Stomach (tissue), 19 donors: ENCODE measurements at places on chromosomes 7 and 10. TPM values are rescaled to one million over a fixed set of nuclear protein-coding genes. Genes with fewer than 3 reads are reported as not detected.
A peak's percentile ranks its signal among the peaks of the same experiment; 100 is the strongest.

OR2A1 gene
- total RNA-seq = not detected

TRIL gene
- total RNA-seq = 7.5 TPM

MEIG1 gene
- total RNA-seq = not detected

GTF2IRD1 gene
- total RNA-seq = 11.0 TPM

NRG3 gene
- 2.5 TPM for total RNA-seq

GRCh38 chr10:96585736-96586418 is 935 bp downstream of the TM9SF3 start:
- DNase-seq = no peak

- DNase-seq = peak; percentile 12
These were observed 649.6 kb downstream of the TNS3 start for GRCh38 chr7:46932306-46932675.

DNA sequence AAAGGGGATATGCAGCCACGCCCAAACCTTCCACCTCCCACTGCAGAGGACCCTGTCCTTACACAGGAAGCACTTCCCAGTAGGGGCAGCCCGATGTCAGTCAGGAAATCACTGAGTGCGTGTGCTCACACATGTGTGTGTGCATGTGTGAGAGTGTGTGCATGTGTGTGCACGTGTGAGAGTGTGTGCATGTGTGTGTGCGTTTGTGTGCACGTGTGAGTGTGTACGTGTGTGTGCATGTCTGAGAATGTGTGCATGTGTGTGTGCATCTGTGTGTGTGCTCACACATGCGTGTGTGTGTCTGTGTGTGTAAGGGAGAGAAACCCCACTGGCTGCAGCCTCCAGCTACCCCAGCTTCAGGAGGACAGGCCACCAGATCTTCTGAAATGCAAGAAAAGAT is 229.3 kb downstream of the KCNMA1 start:
- no peak for DNase-seq

GRCh38 chr7:158067931-158068482 is 519.6 kb downstream of the PTPRN2 start:
- no peak for DNase-seq

DNA sequence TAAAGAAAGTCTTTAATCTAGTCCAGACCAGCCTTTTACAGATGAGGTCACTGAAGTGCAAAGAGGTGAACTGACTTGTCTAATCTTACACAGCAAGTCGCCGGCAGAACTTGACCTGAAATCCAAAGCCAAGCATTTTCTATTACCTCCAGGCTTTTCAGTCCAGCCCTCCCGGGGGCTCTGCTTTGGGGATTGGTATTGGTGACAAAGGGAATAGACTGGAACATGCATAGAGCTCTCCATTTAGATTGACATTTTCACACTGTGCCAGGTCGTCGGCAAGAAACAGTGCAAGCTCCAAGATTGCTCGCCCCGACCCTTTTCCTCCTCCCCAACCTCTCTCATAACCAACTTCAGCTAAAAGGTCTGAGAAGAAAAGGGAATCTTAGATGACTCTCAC is 42.2 kb upstream of the MTPAP start:
- no peak for DNase-seq

DNA sequence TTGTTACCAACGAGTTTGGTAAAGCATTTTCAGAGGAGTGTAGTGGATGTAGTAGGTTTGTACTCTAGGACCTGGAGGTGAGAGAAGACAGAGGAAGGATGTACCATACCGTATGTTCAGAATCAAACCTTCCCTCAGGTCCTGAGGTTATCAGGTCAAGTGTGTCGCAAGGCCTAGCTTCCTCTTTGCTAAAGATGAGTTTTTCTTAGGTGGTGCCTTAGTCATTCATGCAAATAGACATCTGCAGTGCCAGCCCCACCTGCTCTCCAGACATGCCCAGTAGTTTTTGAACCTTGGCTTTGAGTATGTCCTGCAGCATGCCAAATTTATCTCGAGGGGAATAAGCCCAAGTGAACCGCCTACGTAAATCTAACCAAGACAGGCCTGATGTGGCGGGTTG is 71.3 kb downstream of the HDAC9 start:
- DNase-seq = no peak

GRCh38 chr10:59006511-59007306 is 169.7 kb upstream of the PHYHIPL start:
- DNase-seq = no peak

GRCh38 chr10:132304756-132305509 is 2.8 kb downstream of the STK32C start:
- no peak for DNase-seq

- no peak for DNase-seq
These were observed 210.1 kb upstream of the INHBA start for GRCh38 chr7:41912851-41913567.

- DNase-seq = no peak
These were observed 30.7 kb downstream of the EN2 start for GRCh38 chr7:155488483-155489127.

DNA sequence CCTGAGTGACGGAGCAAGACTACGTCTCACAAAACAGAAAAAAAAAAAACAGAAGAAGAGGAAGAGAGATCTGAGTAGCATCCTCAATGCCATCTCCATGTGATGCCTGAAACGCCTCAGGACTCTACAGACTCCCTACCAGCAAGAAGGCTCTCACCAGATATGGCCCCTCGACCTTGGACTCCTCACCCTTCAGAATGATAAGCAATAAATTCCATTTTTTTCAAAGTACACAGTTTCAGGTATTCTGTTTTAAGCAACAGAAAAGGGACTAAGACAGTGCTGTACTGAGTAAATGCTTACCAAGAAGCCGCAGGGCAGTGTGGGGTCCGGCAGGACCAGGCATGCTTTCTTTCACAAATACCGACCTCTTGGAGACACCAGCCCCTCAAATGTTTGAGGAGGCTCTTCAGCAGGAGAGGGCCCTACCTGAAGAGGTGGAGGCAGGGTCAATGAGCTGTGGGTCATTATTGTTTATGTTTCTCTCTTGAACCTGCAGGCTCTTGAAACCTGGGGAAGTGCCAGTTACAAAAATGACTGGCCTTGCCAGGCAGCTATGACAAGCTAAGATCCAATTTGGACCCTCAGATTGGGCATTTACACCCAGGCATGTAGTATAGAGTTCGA is 204.1 kb upstream of the LYZL1 start:
- DNase-seq = no peak

DNA sequence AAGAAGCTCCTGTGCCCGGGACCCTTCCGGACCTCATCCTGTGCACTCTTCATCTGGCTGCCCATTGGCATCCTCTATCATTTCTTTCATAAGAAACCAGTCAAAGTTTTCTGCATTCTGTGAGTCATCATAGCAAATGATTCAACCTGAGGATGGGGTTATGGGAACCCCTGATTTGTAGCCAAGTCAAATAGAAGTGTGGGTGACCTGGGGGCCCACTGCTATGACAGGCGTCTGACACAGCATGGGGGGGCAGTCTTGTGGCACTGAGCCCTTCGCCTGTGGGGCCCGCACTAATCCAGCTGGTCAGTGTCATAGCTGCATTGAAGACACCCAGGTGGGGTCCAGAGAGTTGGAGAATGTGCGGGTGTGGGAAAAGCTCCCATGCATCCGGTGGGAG is 230.4 kb downstream of the USP6NL start:
- no peak for DNase-seq

DNA sequence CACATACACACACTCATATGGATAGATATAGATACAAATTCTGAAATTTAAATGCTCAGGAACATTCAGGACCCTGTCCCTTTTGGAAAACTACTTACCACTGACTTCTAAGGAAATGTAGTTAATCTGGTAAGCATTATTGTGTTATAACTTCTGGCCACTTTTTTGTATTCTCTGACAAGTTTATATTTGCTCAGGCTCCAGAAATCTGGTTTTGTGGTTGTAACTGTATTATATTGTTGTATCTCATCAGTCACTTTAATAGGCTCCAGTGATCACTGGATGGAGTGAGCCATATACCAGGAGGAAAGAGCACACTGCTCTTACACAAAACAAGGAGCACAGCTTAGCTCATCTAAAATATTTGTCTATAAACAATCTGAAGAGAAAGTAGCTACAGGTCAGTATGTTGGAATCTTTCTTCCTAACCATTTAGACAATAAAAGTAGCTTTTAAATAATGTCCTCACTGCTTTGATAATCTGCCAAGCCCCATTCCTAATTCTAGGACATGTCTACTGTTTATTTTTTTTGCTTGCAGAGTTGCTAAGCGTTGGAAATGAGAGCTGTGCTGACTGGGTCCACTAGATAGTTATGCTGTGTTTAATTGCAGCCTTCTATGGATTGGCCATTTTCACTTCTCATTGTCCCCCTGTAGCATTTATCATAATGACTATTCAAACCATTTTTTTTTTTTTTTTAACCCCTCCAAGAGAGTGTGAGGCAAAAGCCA is 43.8 kb downstream of the SMNDC1 start:
- DNase-seq = no peak

- DNase-seq = no peak
These were observed 270.3 kb upstream of the SORCS1 start for GRCh38 chr10:107434854-107435253.

- DNase-seq = no peak
These were observed 98.2 kb downstream of the REEP3 start for GRCh38 chr10:63619426-63619825.

GRCh38 chr7:30727061-30727945 is 24.6 kb upstream of the INMT start:
- peak; percentile 52 for DNase-seq

GRCh38 chr7:42240416-42240815 is 3.4 kb upstream of the GLI3 start:
- DNase-seq = peak; percentile 24

DNA sequence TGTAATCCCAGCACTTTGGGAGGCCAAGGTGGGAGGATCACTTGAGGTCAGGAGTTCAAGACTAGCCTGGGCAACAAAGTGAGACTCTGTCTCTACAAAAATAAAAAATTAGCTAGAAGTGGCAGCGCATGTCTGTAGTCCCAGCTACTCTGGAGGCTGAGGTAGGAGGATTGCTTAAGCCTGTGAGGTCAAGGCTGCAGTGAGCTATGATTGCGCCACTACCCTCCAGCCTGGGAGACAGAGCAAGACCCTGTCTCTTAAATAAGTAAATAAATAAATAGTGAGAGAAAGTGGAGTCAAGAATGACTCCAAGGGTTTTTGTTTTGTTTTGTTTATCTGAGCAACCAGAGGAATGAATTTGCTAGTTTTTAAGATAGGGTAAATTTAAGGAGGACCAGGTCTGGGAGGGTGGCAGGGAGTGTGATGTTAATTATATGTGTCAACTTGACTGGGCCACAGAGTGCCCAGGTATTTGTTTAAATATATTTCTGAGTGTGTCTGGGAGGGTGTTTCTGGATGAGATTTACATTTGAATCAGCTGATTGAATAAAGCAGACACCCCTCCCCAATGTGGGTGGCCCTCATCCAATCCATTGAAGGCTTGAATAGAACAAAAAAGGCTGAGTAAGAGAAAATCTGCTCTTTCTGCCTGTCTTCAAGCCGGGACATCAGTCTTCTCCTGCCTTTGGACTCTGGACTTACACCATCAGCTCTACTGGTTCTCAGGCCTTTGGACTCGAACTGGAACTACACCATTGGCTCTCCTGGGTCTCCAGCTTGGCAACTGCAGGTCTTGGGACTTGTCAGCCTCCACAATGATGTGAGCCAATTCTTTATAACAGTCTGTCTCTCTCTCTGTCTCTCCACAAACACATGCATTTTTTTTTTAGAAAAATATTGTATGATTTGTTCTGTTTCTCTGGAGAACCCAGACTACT is 23.5 kb downstream of the IMPDH1 start:
- no peak for DNase-seq
